ENCODE measurements at places on chromosomes 1 and 21.
A peak's percentile ranks its signal among the peaks of the same experiment; 100 is the strongest.

- no peak for DNase-seq
Observed at GRCh38 chr21:46597896-46598343, 7.0 kb downstream of the S100B start.

- no peak for DNase-seq
Observed at GRCh38 chr1:96544831-96545221, 176.8 kb upstream of the PTBP2 start.

DNA sequence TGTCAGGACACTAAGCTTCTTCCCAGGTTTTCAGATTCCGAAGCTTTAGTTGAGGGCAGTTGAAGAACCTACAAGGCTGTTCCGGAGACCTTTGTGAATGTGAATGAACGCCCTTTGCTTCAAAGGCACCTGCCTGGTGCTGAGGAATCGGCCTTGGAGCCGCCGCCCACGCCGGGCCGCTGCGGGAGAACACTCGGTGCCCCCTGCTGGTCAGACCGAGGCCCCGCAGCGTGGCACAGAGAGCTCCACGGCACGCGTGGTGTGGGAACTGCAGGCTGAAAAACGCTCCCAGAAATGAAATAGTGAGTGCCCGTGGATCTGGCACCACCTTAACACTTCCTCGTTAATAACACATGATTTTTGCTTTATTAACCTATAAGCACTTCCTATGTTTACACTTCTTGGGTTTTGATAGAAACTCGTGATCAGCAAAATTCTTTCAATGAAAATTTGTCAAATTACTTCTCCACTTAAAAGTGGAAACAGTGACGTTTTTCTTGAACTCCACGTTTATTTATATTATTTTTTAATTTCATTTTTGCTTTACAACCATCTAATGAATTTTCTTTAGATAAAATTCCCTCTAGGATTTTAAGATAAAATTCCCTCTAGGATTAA is 460.6 kb downstream of the DSCAM start:
- DNase-seq: peak; percentile 61

GRCh38 chr1:151165281-151165737 is 393 bp downstream of the LYSMD1 start:
- DNase-seq: no peak

DNA sequence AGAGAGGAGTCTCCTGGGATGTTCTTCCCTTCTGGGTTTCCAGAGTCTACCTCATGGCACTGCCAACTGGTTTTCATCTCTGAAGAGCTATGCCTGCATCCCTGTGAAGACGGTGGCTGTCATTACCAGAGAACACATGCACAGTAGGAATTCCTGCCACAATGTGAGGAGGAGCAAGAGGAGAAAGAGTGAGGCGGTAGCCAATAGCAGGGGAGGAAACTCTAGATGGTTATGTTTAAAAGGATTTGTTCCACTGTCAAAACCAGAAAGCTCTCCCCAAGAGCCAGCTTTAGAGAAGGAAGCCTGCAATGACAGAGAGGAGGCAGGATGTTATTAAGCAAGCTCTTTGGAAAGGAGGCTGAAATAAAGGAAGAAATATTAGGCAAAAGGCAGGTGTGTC is 12.3 kb downstream of the LMX1A start:
- no peak for DNase-seq

DNA sequence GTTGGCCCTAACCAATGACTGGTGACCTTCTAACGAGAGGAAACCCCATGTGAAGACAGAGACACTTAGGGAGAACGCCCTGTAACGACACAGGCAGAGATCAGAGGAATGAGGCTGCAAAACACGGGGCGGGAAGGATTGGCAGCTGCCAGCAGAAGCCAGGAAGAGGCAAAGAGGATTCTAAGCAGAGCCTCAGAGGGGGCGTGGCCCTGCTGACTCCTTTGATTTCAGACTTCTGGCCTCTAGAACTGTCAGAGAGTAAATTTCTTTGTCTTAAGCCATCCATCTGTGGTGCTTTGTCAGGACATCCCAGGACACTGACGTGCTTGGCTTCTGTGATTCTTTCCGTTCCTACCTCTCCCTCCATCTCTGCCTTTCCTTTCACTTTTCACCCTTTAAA is 79.3 kb downstream of the SH3BGR start:
- DNase-seq: no peak

DNA sequence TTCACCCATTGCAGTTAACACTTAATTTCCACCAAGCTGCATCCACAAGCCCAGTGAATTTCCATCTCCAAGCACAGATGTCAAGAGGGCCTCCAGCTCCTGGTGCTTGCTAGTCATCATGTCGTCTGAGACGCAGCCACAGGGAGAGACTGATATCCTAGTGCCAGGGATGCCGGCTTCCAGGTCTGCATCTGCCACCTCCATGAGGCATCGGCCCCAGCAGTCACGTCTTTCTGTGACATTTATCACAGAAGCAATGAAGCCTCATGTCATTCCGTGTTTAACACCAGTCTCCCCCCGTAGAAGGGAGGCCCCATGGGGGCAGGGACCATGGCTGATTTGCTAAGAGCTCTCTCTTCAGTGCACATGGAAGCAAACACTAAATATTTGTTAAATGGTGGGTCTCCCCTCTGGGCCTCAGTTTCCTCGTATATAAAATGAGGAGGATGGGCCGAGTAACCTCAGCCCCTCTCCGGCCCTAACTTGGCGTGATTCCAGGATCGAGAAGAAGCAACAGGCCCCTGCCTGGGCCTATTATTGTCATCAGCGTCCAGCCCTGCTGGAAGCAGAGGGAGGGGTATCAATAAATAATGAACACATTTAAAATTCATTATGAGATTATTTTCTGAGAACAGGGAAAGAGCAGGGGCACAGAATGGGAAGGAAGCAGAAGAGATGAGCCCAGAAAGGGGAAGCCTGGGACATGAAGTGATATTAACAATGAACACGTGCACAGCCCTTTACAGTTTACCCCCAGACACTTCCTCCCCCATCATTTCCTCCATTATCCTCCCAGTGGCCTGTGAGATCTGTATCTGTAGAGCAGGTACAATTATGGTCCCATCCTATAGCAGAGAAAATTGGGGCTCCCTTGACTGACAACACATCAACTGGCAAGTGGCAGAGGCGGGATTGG is 837 bp upstream of the C1QB start:
- no peak for DNase-seq

GRCh38 chr1:225813214-225813964 is 3.5 kb downstream of the EPHX1 start:
- DNase-seq: no peak

GRCh38 chr1:232844791-232845190 is 39.6 kb downstream of the MAP10 start:
- no peak for DNase-seq

- DNase-seq: peak; percentile 84
Observed at GRCh38 chr1:178341261-178341956, 155.4 kb downstream of the CLEC20A start.

GRCh38 chr21:22842875-22843274 is 1844.7 kb downstream of the NCAM2 start:
- no peak for DNase-seq

- DNase-seq: no peak
Observed at GRCh38 chr1:182135946-182136345, 74.4 kb upstream of the ZNF648 start.

- DNase-seq: no peak
Observed at GRCh38 chr1:30635391-30635975, 87.9 kb downstream of the MATN1 start.

DNA sequence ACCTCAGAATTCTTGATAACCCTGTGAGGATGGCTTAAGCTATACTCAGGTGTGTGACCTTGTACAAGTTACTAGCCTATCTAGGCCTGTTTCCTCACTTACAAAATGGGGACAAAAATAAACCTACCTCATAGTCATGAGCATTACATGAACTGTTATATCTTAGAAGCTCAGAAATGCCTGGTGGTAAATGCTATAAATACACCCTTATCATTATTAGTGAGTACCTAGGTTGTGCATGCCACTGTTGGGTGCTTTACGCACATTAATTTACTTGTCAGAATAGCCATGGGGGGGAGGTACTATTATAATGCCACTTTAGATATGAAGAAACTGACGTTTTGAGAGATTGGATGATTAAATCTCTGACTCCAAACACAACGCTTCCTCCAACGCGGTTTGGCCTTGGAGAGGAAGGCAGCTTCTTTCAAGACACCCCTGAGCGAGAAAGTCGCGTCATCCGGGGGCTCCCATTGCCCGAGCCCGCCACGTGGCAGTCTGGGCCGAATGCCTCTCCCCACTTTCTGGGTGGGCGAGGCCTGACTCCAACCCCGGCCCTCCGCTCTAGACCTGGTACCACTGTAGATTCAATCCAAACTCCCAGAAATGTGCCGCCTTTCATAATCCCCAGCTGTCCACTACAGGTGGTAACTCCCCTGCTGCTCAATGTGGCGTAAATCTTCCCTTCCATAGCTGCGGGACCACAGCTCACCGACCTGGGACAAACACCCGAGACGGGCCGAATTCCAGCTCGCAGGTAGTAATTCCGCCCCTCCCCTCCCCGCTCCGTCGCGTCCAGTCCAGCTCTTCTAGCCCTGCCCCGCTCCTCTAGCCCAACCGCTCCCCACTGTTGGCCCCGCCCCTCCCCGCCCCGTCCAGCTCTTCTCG is 771 bp upstream of the RAD54L start:
- peak; percentile 14 for DNase-seq
